ENCODE measurements at places on chromosomes 6 and 20. TPM values are rescaled to one million over a fixed set of nuclear protein-coding genes. Genes with fewer than 3 reads are reported as not detected.

GRCh38 chr6:157461000-157461915, 80.3 kb downstream of the ZDHHC14 start:
- DNase-seq: no peak

The GPSM3 gene
- 3.1 TPM for total RNA-seq

The TENT5A gene
- total RNA-seq: 5.0 TPM

GRCh38 chr6:88586371-88587149, 376.9 kb downstream of the RNGTT start:
- DNase-seq: no peak

DNA sequence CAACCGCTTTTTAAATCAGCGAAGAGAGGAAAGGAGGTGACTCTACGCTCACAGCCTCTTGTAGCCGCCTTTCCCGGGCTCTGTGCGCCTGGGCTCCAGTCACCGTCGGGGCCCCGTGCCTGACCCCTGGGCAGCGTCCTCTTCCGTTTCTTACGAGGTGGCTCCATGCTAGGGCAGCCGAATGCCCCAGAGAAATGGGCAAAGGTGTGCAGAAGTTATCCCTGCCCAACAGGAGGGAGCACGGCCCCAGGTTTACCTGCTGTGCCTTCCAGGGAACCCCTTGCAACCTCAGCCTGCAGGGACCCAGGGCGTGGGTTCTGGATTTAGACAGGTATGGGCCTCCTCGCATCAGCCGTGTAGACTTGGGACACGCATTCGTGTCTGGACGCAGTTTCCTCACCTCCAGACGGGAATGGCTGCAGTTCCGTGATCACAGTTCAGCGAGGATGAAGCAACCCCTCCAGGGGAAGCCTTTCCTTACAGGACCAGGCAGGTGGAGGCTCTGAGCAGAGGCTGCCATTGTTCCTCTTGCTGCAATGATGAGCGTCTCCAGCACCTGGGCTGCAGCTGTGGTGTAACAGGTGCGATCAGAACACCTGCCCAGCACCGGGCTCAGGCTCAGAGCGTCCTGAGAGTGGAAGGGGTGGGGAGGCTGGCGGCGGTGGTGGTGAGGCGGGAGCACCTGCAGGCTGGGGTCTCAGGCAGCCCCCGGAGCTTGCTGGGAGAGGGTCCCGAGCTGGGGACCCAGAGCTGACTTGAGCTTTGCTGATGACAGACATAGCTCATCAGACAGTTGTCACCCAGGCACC, 81.3 kb upstream of the BHLHE23 start:
- DNase-seq: no peak

- no peak for DNase-seq
Observed at GRCh38 chr6:69792292-69792691, 4.5 kb downstream of the LMBRD1 start.

The TBPL1 gene
- 32.3 TPM for total RNA-seq

The CYB5R4 gene
- total RNA-seq: 30.5 TPM
